ENCODE measurements at places on chromosomes 12 and 14. TPM values are rescaled to one million over a fixed set of nuclear protein-coding genes. Genes with fewer than 3 reads are reported as not detected.

Gene SRRM4
- not detected for total RNA-seq

Gene OTOGL
- under 0.01 TPM for total RNA-seq

DNA sequence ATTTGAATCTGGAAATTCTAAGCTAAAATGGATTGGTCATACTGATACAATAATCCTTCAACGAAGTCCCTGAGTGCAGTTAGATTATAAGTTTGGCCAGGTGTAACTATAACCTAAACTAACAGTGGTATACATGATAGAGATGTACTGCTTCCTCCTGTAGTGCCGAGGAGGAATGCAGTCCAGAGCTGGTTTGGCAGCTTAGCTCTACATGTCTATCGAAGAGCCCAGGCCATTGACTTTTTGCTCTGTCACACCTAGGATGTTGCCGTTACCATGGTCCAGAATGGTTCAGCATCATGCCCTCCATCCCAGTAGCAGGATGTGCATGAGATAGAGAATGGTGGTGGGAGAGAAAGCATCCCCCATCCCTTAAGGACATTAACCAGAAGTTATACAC is 318.1 kb downstream of the ZFP36L1 start:
- DNase-seq, result peak; percentile 35

- peak; percentile 81 for DNase-seq
These were observed 127.2 kb downstream of the BCAT1 start for GRCh38 chr12:24821691-24822090.

DNA sequence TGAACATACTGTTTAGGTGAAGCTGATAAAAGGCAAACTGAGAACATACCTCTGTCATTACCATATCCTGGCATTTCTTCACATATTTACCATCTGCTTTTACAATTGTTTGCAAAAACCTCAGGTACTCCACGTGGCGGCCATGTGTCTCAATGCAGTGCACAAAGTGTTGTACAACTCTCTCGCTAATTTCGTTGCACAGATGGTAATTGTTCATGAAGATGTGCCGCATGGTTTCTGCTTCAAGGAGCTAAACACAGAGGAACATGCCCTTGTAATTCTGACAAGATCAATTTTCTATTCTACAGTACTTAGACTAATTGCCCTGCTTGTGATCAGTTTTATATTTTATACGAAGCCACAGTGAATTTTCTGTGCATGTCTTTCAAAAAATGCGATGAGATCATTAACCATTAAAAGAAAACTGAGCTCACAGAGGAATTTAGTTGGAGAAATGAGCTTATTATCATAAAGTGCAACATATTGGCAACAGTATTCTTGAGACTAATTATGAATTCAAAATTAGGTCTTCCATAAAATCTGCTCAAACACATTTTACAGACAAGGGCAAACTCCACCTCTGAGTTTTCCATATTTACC is 233.8 kb downstream of the ITPR2 start:
- no peak for DNase-seq

GRCh38 chr12:96093543-96094196 is 58.3 kb upstream of the LTA4H start:
- DNase-seq, result no peak

GRCh38 chr14:69490219-69490918 is 5.8 kb downstream of the PLEKHD1 start:
- DNase-seq, result no peak

Gene OR4K17
- total RNA-seq, result not detected

DNA sequence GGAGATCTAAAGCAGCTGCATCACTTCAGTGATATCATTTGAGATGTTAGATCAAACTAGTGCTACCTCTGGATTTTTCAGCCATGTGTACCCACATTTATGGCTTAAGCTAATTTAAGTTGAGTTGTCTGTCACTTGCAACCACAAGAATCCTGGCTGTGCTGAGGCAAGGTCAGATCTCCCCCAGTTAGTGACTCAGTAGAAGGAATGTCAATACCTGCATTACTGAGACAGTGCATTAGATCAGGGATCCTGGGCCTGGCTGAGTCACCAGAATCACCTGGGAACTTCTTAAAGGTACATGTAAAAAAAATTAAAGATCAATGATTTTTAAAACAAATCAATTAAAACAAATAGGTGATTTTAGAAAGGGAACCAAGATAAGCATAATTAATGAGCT is 84.6 kb upstream of the GRIN2B start:
- DNase-seq, result peak; percentile 85

GRCh38 chr14:94239406-94239805 is 53.7 kb downstream of the SERPINA10 start:
- DNase-seq, result no peak

Gene KRT7
- total RNA-seq, result 895 TPM

- peak; percentile 51 for DNase-seq
These were observed 28.1 kb downstream of the DYRK2 start for GRCh38 chr12:67676624-67677023.

Gene TNS2
- 1.3 TPM for total RNA-seq

DNA sequence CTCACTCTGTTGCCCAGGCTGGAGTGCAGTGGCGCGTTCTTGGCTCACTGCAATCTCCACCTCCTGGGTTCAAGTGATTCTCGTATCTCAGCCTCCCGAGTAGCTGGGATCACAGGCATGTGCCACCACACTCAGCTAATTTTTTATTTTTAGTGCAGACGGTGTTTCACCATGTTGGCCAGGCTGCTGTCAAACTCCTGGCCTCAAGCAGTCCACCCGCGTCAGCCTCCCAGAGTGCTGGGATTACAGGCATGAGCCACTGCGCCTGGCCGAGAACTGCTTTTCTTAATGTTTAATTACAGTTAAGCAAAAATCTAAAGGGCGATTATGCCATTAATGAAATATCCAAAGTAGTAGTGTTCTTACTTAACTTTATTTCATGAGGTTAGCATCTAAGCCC is 13.6 kb downstream of the YARS2 start:
- no peak for DNase-seq

- no peak for DNase-seq
These were observed 52.2 kb upstream of the PLBD1 start for GRCh38 chr12:14619741-14620501.

DNA sequence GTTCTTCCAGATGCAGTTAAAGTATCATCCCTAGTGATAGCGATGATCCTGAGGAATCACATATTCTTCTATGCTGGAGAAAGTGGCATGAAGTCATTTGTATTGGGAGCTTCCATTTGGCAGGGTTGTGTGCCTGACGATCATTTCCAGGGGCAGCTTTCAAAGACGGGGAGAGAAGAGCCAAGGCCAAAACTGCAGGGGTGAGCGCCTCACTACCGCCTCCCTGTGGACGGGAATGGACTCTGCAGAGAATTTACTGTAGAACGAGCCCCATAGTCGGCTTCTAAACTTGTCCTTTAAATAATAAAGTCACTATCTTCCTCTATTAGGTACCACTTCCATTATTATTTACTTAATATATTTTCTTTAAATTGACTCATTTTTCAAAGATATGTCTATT is 555.9 kb upstream of the TMEM132C start:
- DNase-seq, result no peak

DNA sequence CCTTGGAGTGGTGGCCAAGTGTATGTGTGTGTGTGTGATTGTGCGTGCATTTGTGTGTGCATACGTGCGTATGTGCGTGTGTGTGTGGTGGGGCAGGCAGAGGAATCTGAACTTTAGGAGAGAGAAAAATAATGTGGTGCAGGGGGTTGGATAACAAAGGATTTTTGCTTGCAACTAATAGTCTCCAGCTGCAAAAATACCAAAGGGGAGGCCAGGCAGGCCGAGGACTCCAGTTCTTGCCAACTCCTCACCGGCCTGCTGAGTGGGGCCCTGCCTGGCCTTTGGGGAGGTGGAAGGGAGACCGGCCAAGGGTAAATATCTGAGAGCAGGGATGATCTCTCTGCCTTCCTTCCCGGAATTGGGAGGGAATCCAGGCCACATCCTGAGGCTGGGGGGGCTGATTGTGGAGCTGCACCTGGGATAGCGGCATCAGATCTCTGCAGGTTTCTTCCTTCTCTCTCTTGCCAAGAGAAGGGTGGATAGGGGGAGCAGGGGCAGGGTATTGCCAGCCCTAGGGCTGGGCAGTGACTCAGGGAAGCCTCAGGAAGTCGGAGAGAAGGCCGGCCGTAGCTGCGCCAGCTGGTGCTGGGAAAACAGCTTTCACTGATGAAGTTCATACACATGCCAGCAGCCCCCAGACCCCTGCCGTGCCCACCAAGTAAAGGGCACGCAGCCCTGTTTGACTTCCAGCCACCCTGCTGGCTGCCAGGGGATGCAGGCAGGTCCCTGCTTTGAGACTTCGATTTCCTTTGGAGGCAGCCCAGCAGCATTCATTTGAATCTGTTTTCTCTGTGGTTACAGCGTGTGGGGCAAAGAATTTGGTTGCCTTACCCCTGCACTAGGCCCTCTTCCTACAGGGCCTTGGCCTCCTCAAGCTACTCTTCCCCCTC is 4.6 kb upstream of the LRP1-AS start:
- DNase-seq, result peak; percentile 54

GRCh38 chr12:57211791-57212700 is 4.5 kb upstream of the NXPH4 start:
- no peak for DNase-seq

DNA sequence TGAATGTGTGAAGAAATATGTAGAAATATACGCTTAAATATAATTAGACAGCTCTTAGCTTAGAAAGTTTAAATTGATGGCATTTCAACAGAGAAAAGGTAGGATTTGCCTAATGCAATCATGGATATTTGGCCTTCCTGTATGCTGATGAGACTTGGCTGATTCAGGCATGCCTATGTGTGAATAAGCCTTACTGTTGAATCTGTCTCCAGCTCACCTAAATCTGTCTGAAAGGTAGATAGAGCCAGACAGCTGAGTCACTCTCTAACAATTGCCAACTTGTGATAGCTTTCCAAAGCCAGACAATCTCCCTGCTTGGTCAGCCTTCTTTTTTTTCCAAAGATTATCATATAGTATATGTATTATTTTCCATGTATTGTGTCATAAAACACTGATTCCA is 92.8 kb upstream of the FLRT2 start:
- peak; percentile 99 for DNase-seq

DNA sequence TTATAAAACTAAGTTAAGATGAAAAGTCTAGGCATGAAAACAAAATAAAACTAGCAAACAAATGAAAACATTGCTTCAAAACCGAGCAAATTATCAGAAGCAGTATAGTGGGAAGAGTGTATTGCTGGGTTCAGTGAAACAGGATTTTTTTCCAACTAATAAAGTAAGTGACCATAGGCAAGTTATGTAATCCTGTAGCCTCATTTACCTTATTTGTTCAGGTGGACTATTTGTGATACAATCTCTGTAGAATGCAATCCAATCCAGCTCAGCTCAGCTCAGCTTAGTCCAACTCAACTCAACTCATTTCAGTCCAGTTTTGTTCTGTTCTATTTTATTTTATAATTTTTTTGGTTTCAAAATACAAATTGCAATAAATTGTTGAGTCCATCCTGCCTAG is 276.7 kb upstream of the LRIG3 start:
- DNase-seq, result no peak

DNA sequence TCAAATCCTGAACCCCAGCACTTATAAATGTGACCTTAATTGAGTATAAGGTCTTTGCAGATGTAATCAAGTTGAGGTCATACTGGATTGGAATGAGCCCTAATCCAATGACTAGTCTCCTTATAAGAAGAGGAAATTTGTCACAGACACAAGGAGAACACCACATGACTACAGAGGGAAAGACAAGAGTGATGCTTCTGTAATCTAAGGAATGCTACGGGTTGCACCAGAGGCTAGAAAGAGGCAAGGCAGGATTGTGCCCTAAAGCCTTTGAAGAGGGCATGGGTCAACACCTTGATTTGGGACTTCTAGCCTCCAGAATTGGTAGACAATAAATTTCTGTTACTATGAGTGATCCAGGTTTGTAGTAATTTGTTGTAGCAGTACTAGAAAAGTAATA is 135.0 kb downstream of the FOXG1 start:
- no peak for DNase-seq

DNA sequence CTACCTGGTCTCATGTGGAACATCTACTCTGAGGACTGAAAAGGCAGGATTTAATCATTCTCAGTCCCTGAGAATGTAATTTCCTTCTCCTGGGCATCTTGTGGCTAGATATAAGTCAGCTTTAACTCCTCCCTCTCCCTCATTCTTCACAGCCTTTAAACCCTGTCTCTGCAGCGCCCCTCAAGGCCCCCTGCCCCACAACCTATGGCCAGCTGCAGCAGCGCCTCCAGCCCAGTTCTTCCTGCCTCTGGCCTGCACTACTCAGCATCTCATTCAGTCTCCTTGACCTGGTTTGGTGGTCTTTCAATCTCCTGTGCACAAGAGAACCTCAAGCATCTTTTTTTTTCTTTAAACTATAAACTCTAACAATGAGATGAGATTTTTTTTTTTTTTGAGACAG is 29.3 kb downstream of the NCKAP5L start:
- no peak for DNase-seq

- no peak for DNase-seq
These were observed 196.6 kb downstream of the EGLN3 start for GRCh38 chr14:33754261-33754660.

DNA sequence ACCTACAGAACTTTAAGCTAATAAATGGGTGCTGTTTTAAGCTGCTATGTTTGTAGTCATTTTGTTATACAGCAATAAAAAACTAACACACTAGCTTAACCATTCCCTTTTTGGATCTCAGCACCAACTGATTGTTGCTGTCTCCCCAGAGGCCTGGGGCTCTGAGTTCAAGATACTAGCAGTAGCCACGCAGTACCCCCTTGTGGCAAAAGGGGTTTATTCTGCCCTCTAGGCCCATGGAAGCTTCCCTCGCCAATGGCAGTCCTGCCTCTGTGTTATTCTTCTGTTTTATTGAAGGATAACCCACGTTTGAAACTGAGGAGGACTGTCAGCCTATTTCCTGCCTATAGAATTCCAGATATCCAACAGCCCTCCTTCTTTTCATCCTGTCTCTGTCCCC is 455.3 kb upstream of the ATP2B1 start:
- no peak for DNase-seq

DNA sequence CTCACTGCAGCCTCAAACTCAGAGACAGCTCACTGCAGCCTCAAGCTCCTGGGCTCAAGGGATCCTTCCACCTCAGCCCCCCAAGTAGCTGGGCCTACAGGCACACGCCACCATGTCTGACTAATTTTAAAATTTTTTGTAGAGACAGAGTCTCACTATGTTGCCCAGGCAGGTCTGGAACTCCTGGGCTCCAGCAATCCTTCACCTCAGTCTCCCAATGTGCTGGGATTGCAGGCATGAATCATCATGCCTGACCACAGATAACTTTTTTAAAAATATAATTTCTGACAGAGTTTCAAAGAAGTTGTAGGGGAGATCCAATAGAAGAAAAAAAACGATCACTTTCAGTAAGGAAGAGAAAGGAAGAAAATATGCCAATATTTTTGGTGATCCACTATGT is 189.7 kb upstream of the CDKN3 start:
- DNase-seq, result peak; percentile 42

Gene PFDN5
- 341 TPM for total RNA-seq

All from bronchial epithelial cell (primary cell).